Stimulated activated CD4-positive, alpha-beta T cell treated with anti-CD3 and anti-CD28 coated beads, Interleukin-4, amount 100 ng/mL, for 1 hour (primary cell): ENCODE measurements at places on chromosomes 7 and 10.

DNA sequence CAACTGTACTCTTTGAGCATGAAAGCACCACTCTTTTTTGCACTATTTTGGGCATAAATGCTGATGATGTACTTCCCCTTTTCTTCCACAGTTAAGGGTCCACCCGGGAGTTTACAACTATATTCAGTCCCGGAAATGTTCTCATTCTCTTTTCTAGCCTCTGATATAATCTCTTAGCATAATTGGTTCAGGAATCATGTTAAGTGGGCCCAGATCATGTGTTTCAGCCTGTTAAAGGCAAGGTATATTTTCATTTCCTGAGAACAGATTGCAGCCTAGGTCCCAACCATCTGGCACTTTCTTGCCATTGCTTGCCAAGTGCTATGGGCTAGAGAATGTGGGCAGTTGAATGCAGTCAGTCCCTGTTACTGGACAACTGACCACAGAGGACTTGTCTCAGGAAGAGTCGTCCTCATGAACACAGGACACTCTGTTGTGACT, 111.4 kb upstream of the GLCCI1 start:
- no peak for DNase-seq

- no peak for DNase-seq
These were observed 222.8 kb downstream of the RELN start for GRCh38 chr7:103766660-103767059.

DNA sequence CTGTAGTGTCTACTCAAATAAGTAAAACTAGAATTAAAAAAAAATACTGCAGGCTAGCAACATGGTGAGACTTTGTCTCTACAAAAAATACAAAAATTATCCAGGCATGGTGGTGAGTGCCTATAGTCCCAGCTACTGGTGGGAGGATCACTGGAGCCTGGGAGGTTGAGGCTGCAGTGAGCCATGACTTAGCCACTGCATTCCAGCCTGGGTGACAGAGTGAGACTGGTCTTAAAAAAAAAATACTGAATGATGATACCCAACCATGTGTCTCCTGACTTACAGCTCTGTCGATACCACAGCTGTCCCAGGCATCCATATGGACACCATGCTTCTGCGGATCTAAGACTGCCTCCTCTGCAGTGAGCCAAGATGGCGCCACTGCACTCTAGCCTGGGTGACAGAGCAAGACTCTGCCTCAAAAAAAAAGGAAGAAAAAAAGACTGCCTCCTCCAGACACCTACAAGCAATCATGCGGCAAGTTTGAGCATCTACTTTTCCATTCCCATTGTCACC, 7.9 kb upstream of the FRAT1 start:
- no peak for DNase-seq

DNA sequence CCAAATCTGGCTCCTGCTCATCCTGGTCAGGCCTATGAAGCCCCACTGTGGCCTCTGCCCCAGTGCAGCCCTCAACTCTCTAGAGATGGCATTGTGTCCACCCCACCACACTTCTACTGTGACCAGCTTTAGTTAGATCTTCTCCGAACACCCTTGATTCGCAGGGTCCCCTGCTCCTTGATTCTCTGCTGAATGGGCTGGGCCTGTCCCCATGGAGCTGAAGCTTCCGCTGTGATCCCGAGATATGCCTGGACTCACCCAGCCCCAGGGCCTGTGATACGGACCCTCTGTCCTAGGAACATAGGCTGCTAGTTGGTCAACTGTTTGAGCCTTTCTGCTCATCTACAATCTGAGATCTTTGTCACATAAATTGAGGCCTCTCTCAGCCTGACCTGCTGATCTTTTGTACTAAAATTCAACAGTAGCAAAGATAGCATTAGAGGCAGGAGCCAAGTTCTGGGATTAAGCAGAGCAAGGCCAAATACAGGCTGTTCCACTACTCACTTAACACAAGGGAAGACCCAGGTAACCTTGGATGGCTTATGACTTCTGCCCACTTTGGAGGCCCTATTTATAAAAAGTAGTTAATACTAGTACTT, 6.5 kb upstream of the PPIF start:
- no peak for DNase-seq

- DNase-seq, result no peak
These were observed 3.1 kb downstream of the INA start for GRCh38 chr10:103280031-103280430.

DNA sequence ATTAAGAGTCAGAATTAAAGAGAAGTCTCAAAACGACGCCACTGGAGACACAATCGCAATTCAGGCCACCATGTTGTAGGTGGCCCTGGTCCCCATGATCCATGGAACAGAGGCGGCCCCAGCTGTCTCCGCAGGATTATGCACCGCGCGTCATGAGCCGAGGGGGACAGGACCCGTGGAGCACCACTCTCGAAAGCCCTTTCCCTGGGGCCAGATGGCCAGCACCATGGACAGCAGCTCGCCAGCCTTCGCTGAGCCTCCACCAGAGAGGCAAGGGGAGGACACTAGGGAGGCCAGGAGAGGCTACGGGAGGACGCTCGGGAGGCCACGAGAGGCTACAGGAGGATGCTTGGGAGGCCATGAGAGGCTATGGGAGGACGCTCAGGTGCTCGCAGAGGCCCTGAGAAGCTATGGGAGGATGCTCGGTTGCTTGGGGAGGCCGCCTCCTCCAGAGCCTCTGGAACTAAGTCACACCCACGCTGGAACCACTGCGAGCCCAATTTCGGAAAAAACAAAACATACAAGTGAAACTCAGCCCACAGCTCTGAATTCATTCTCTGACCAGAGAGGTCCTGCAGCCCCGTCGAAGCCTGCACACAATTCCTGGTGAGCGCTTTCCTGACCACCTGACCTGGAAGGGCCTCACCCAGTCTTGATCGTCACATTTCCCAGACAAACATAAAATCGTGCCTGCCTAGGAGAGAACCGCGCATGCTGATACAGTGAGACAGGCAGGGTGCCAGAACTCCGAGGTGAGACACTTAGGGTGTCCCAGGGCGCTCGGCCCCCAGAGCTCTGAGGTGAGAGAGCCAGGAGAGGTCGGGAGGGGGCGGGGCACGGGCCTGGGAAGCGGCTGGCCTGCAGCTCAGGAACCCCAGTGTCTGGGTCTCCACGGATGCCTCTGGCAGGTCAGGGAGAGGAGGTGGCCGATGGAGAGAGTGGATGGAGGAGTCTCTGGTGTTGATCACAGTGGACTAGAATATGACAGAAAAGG, 224.4 kb downstream of the PTPRN2 start:
- no peak for DNase-seq

DNA sequence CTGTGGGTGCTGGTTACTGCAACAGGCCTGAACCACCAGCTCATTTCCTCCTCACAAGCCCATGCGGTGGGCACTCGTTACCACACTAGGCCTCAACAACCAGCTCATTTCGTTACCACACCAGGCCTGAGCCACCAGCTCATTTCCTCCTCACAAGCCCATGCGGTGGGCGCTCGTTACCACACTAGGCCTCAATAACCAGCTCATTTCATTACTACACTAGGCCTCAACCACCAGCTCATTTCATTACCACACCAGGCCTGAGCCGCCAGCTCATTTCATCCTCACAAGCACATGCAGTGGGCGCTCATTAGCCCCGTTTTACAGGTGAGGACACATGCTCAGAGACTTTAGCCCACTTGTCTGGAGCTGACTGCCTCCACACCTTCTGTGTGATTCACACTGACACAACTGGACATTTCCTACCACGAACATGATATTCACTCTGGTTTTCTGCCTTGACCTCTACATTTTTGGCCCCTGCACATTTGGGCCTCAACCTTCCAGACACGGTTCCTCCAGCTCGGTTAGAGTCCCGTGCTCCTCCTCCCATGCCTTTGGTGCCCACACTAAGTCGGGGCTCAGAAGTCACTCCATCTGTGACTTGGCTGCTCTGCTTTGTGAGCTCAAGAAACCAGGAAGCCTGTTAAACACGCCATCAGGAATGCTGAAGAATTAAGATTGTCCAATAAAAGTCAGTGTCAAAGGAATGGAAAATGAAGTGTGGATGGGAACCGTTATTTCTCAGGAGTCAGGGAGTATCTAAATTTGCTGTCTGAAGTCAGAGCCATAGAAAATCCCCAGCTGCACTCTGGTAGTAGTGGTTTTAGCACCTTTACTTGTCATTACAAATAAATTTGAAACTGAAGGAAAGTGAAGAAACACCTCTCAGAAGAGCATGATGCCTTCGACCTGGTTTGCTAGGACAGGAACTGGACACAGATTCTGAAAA, 55.8 kb upstream of the LANCL2 start:
- peak; percentile 43 for DNase-seq

GRCh38 chr10:70930263-70931000, 42.1 kb upstream of the PCBD1 start:
- DNase-seq, result no peak

- peak; percentile 16 for DNase-seq
These were observed 1.2 kb downstream of the HIPK2 start for GRCh38 chr7:139776486-139777132.

GRCh38 chr7:94182721-94183120, 178.6 kb upstream of the BET1 start:
- DNase-seq, result no peak

DNA sequence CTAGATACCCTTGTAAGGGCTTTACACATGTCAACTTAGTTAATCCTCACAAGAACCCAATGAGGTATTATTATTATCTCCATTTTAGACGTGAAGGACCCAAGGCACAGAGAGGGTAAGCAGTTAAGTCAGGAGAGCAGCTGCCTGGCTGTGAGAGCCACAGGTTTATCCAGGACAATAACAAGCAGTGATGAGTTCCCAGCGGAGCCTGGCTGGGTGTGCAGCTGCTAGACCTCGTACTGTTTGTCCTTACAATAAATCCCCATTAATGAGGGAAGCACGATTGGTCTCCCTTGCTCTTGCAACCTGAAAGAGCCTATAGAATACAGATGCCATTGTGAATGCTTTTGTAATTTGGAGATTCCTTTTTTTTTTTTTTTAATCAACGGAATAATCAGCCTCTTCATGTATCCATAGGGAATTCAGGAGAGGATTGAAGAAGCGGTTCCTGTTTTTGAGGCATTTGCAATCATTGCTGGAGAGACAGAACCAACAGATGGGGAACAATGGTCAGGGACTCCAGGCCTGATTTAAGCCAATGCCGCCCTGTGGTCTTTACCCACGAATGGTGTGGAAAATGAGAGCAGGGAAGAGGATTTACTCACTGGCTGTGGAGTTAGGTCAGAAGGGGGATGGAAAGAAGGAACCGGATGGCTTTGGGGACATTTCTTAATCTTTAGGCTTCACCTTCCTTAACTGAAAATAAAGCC, 12.3 kb upstream of the ASB4 start:
- DNase-seq, result no peak

DNA sequence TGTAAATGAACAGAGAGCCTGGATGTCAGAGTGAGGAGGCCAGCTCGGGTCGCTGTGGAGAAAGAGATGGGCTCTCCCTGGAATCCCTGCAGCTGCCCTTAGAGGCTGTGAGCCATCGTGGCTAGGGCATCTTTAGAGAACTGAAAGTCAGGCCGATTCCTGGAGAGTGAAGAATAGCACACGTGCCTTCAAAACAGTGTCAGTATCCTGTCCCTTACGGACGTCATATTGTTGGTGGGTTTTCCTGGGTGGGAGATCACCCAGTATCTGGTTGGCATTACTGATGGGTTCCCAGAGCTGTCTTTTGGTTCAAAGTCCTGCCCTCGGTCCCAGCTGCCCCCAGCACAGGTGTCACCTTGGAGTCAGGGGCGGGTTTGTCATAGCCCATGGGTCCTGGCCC, 25.3 kb downstream of the IKZF1 start:
- no peak for DNase-seq

DNA sequence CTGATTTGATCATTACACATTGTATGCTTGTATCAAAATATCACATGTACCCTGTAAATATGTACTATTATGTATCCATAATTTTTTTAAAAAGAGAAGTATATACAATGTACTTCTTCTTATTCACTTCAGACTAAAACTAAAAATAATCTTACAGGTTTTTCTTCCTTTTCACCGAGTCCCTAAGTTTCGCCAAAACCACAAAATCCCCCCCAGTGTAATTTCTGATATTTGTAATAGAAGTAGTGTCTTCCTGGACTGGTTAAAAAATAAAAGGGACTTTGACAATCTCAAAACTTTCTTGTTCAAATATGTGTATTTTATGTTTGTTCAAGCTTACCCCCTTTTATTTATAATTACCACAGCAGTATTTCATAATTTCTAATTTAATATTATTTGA, 23.9 kb downstream of the EPC1 start:
- DNase-seq, result no peak

GRCh38 chr7:27615420-27616185, 47.1 kb downstream of the HIBADH start:
- DNase-seq, result no peak

DNA sequence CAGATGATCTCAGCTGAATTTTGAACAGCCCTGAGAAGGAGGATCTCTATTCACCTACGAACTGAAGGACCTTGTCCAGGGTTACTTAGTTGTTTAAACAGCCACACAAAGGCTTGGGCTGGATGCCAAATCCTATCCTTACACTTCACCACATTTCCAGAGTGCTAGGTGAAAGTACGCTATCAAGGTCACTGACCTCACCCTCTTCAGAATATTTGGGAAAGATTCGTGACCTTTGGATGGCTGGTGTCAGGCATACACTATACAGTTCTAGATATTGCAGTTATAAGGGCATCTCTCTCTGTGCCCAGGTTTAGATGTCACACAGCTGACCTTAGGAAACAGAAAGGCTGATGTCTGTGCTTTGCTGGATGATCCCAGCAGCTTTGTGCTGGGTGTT, 61.2 kb upstream of the ABLIM1 start:
- DNase-seq, result no peak

DNA sequence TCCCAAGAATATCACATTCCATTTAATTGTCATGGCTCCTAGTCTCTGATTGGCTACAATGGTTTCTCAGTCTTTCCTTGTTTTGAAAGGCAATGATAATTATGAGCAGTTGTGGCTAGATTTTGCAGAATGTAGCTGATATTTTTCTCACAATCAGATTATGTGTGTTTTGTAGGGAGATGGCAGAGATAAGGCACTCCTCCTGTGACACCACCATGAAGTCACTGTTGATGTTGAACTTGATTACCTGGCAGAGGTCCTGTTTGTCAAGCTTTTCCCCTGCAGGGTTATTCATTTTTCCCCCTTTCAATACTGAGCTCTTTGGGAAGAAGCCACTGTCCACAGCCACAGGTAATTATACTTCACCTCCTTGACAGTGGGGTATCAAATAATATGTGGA, 602.9 kb upstream of the PFKP start:
- DNase-seq, result no peak

GRCh38 chr10:114684084-114684821, 26.2 kb upstream of the ABLIM1 start:
- DNase-seq, result no peak

DNA sequence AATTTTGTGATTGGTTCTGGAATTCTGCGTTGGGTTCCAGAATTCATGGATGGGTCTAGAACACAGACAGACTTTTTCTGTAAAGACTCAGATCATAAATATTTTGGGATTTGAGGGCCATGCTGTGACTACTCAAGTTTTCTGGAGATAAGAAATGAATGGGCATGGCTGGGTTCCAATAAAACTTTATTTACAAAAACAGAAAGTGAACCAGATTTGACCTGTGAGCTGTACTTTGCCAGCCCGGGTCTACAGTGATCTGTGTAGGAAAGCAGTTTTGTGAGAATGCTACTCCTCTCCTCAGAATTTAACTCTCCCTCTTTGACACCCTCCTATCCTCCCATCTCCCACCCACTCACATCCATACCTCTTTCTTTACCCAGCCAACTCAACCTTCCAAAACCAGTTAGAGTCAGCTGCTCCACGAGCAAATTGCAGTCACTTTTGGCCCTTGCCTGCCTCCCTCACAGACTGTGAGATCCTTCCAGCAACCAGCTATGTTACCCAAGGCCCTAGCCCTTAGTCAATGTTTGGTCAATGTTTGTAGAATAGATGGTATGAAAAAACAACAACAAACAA, 312.8 kb upstream of the ZMIZ1 start:
- no peak for DNase-seq
